ENCODE measurements at places on chromosomes 13 and 19.

DNA sequence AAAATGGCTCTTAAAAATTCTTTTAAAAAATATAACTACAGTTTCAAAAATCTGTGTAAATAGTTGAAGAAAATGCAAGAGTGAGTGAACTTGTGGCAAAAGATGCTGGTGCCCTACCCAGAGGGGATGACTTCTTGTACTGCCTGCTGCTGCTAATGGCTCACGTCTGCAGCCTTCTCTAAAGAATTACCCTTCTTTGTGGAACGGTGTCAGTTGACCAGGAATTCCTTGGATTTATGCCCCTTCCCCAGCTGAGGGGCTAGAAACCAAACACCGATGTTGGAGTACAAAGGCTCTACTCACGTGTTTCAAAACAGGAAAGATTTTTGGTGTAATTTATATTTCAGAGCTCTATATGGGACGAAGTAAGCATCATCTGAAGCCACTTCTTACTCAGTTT is 1582.8 kb downstream of the OLFM4 start:
- no peak for DNase-seq

DNA sequence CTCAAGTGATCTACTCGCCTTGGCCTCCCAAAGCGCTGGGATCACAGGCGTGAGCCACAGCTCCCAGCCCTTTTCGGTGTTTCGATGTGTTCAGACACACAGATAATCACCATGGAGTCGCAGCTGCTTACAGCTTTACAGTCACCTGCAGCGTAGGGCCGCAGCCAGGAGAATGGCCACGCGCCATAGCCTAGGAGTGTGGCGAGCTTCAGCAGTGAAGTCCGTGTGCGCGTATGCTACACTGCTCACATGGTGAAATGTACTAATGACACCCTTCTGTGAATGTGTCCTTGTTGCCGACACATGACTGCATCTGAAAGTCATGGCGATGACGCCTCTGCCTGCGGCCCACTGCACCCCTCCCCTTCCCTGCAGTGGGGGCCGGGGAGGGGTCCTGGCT is 23.6 kb downstream of the AP3D1 start:
- DNase-seq = no peak

- no peak for DNase-seq
These were observed 1612.3 kb upstream of the PRR20A start for GRCh38 chr13:55528434-55528833.

DNA sequence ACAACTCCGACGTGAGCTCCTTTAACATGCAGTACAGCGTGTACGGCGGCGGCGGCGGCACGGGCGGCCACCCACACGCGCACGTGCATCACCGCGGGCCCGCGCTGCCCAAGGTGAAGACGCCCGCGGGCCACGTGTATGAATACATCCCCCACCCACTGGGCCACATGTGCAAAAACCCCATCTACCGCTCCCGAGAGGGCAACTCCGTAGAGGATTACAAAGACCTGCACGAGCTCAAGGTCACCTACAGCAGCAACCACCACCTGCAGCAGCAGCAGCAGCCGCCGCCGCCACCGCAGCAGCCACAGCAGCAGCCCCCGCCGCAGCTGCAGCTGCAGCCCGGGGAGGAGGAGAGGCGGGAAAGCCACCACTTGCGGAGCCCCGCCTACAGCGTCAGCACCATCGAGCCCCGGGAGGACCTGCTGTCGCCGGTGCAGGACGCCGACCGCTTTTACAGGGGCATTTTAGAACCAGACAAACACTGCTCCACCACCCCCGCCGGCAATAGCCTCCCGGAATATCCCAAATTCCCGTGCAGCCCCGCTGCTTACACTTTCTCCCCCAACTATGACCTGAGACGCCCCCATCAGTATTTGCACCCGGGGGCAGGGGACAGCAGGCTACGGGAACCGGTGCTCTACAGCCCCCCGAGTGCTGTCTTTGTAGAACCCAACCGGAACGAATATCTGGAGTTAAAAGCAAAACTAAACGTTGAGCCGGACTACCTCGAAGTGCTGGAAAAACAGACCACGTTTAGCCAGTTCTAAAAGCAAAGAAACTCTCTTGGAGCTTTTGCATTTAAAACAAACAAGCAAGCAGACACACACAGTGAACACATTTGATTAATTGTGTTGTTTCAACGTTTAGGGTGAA is 6.6 kb downstream of the SLITRK5 start:
- no peak for DNase-seq

Data from fibroblast of pulmonary artery (primary cell).